Muscle of back (tissue), 13 donors: ENCODE measurements at places on chromosomes 2 and 18.

GRCh38 chr18:74116633-74117554 is 30.7 kb downstream of the FBXO15 start:
- peak; percentile 16 for DNase-seq

DNA sequence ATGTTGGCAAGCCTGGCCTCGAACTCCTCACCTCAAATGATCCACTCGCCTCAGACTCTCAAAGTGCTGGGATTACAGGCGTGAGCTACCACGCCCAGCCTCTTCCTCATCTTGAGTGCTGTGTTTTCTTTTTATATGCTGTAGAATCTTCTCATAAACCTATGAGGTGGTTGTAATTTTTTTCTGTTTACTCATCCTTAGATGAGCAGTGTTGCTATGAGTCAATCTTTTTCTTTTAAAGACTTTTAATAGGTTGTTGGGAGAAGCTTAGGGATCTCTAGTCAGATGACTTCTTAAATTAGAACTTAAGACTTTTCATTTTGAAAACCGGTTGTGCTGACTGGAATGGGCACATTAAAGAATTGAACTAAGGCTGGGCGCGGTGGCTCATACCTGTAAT is 8.7 kb upstream of the AAK1 start:
- DNase-seq, result no peak

DNA sequence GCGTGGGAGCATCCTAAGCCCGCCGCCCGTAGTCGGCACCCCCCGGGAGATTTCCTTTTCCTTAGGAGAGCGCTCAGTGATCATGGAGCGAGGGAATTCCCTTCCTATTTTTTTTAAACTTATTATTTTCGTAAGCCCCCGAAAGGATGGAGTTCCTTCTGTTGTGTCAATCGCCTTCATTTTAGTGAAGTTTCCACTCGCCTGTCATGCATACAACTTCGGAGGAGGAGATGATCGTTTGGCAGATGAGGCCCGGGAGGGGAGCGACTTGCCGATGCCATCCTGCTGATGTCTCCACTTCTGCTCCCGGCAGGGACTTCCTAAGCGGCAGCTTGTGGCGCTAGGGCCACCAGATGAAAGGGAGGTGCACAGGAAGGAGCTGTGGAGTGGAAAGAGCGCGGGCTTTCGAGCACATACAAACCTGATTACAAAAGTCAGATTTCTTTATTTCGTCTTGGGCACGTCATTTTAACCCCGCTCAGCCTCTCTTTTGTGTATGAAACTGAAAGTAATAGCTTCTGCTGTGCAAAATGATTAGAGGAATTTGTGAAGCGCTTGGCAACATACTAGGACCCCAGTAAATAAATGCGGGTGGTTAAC is at the start of gene ADGRF3:
Gene ADGRF3 (minus strand): TSS at position 336 of the 600 bp plus-strand sequence. CDS start 555 bp downstream, outside the sequence.
- peak; percentile 75 for DNase-seq

DNA sequence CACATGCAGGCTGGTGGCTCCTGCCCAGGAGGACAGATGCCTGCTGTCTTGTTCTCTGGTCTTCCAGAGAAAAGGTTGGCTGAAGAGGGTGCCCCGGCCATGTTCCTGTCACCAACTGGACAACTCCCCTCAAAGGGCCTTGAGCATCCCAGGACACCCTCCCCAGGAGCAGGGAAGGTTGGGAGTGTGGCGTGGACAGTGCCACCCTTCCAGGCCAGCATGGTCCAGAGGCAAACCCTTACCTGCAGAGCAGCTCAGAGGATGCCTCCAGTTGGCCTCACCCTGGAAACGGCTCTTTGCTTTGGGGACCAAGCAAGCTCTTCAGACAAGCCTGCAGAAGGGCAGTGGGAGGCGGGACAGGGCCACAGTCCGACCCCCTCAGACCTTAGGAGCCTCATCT is 4.9 kb upstream of the GPC1 start:
- no peak for DNase-seq

GRCh38 chr18:35183886-35184285 is 56.9 kb upstream of the ZNF397 start:
- no peak for DNase-seq

DNA sequence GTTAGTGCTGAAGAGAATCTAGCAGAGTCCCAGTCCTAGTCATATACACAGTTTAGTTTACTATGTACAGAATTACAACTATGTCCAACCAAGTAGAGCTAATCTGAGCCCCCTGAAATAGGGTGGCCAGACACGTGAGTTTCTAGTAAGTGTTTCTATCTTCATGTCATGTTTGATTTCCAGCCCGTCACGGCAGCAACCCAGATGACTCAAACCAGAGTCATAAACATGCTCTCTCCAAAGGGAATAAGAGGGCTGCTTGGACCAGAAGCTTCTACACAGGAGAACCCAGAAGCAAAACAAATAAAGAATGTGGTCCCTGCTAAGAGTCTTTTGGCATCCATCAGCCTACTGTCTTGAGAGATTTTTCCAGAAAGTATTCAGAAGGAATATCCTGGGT is 64.9 kb upstream of the WIPF1 start:
- DNase-seq, result no peak

GRCh38 chr18:62399276-62399675 is 74.2 kb downstream of the TNFRSF11A start:
- DNase-seq, result no peak

DNA sequence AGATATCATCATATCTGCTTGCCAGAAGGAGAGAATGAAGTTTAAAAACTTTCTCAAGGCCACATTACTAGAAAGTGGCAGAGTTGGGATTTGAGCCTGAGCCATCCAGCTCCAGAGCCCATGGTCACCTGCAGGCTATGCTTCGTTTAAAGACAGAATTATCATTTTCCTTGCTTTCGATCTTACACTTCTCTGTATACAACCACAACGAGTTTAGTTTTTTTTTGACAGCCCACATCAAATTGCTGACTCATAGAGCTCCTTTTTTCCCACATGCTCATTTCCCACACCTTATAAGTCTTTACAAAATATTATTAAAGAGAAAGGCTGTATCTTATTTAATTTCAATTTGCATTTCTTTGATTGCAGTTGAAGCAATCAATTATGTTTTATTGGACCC is 6.5 kb downstream of the PLEK start:
- DNase-seq, result no peak

DNA sequence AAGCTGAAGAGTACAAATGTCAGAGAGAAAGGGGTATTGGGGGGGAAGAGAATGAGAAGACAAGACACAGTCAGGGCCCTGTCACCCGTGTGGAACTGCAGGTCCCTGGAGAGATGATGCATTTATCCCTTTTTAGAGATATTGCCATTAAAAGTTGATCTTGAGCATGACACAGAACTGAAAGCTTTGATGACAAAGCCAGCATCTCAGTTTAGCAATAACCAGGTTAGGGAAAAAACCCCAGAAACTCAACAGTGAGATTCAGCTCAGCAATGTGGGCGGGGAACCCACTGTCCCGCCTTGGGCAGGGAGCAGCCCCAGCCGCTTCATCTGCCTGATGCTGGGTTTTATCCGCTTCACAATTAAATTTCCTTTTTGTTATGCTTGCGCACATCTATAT is 181.1 kb downstream of the NEDD4L start:
- DNase-seq, result no peak

DNA sequence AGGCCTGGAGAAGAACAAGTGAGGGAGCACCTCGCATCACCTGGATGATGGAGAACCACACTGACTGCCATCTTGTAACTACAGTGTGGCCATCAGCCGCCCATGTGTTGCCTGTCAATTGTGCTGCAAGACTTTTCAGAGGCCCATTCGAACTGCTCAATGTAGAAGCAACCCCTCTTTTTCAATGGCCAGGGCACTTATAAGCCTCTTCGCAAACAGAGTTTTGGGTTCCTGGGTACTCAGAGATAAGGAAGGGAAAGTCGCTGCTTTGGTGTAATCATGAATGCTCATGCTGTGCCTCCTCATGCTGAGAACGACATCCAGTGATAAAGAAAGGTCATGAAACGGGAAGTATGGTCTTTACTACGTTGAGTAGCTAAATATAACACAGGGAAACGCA is 143.9 kb upstream of the SLC39A10 start:
- no peak for DNase-seq

DNA sequence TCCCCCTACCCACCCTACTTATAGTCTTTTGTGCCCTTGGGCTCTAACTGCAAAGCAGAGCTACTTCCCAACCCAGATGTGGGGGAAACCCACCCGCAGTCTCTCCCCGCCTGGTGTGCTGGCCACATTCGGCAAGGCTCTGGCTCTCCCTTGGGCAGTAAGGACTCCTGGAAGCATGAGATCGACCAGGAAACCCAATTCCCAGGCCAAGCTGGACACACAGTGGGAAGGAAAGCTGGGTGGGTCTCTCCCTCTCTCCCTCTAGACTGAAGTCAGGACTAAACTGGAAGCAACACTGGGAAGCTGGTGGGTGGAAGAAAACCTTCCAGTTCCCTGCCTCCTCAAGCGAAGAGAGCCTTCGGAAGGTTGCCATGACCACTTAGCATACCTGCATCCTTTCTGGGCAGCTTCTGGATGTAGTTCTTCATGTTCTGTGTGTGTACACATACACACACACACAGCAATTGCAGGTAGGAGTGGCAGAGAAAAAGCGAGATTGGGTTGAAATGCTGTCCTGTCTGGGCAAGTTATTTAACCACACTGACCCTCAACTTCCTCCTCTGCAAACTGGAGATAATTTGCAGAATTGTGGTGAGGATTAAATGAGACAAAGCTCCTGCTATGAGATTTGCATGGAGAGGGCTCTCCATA is 33.9 kb downstream of the ZBTB7C start:
- DNase-seq, result no peak

DNA sequence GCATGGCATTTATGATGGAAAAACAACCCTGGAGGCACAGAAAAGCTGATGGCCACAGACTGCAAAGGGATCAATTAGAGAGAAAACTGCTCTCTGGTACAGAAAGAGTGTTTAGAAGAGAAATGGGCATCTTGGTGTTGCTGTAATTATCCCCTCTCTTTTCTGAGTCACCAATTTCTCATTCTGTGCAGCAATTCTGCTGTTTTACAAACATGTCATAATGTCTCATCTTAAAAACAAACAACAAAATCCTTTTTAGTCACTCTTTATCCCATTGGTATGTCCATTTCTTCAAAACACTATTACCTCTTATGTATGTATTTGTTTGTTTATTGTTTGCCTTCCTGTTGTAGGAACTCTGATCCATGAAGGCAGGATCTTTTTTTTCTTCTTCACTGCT is 73.9 kb upstream of the HK2 start:
- DNase-seq, result no peak

DNA sequence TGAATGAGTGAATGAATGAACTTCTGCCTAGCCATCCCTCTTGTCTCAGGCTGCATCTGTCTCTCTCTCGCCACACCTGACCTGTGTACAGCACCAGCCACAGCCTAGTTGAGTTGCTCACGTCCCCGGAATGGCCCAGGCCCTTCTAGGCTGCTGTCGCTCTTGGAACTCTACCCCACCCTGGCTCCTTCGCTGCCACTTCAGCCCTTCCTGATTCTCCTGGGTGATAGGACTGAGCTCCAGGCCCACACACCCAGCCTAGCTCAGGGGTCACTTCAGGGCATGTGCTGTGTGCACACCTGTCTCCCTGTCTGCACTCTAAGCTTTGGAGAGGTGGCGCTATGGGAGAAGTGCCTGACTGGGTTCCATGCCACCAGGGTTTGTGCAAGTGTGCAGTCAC is 236.6 kb downstream of the GLI2 start:
- DNase-seq, result no peak

DNA sequence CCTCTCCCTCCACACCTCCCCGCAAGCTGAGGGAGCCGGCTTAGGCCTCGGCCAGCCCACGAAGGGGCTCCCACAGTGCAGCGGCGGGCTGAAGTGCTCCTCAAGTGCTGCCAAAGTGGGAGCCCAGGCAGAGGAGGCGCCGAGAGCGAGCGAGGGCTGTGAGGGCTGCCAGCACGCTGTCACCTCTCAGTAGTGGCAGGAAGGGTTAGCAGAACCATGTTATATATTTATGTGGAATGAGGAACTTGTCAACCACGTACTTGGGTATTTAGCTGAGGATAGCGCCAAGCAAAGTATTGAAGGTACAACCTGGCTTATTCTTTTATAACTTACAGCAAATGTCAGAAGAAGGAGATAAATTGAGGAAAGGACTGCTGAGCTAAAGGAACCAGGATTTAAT is 144.1 kb upstream of the MGAT5 start:
- no peak for DNase-seq

- no peak for DNase-seq
These were observed 521 bp downstream of the MYCN start for GRCh38 chr2:15940661-15941480.

DNA sequence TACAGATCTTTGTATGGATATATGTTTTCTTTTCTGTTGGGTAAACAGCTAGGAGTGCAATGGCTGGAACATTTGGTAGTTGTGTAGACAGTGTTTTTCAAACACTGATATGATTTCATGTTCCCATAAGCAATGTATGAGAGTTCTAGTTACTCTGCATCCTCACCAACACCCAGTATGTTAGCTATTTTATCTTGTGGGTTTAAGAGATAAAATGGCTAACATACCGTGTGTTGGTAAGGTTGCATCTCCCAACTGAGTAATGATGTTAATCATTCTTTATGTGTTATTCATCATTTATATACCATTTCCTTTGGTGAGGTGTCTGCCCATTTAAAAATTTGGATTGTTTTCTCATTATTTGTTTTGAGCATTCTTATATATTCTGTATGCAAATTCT is 65.7 kb downstream of the LYPD6B start:
- no peak for DNase-seq

- no peak for DNase-seq
These were observed 156.1 kb downstream of the DYSF start for GRCh38 chr2:71609441-71609840.

GRCh38 chr2:223722226-223722625 is 115.2 kb downstream of the AP1S3 start:
- DNase-seq, result no peak

GRCh38 chr2:229141424-229142025 is 129.6 kb downstream of the PID1 start:
- no peak for DNase-seq

DNA sequence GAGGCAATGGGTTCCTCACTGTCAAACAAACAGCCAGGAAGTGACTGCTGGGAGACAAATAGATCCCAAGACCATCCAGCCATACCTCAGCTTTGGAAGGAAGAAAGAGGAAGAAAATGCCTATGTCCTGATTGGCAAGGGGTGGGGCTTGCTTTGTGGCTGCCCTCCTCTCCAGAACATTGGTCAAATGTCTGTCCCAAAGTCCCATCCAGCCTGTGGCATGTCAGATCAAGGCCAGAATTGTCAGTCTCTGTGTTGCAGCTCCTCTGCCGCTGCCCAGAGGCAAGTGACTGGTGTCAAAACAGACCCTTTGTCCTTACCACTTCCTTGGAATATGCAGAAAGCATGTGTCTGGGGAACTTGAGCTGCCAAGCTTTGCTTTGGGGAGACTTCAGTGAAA is 63.0 kb upstream of the SMAD2 start:
- no peak for DNase-seq

DNA sequence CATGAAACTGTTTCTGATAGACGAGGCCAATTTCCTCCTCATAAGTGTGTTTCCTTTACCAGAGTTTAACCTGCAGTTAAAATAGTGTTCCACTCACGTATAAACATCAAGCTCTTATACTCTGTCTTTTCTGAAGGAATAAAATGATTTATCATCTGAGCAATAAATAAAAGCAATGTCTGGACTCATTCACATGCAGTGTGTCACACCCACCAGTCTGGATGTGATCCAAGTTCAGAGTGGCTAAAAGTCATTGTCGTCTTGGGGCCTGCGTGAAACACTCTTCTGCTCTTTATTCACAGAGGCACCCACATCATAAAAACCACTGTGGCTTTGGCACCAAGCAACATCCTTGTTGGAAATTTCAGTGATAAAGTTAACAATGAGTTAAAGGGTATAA is 19.5 kb upstream of the SLC9A4 start:
- DNase-seq, result no peak

- no peak for DNase-seq
These were observed 55.5 kb upstream of the RAB6D start for GRCh38 chr2:131419441-131419840.
